ENCODE measurements at places on chromosomes 2 and 18. TPM values are rescaled to one million over a fixed set of nuclear protein-coding genes. Genes with fewer than 3 reads are reported as not detected.

The CFC1 gene
- total RNA-seq, result not detected

The TNFRSF11A gene
- total RNA-seq, result 2.7 TPM

DNA sequence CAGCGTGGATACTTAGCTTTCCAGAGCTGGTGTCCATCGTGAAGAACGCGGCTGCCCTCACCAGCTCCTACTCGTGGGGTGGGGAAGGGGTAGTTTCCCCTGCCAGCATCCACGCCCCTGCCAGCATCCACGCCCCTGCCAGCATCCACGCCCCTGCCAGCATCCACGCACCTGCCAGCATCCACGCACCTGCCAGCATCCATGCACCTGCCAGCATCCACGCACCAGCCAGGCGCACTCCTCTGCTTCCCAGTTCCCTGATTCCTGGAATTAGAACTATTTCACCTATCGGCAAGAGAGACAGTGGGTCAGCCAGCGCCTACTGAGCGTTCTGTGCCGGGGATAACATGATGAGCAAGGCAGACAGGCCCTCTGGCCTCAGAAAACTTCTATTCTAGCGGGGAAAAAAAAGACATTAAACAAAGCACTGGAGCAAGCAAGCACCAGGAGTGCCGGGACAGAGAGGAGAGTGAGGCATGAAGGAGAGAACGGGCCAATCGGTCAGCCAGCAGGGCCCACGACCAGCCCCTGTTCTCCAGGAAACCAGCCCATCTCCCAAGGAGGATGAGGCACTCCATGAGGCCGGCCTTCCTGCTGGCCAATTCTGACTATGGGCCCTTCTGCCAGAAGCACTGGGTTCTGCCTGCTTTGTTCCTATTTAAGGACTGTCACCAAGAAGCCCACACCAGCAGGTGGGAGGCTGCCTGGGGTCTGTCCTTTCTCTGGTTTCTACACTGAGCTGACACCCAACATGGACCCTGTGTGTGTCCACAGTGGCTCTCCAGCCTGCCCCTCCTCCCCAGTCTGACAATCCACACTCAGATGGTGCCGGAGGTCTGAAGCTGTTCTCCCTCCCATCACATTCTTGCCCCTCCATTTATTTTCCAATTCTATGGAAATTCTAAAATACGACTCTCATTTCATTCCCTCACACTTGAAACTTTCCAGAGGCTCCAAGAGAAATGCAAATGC, 78.4 kb upstream of the SALL3 start:
- DNase-seq, result no peak

DNA sequence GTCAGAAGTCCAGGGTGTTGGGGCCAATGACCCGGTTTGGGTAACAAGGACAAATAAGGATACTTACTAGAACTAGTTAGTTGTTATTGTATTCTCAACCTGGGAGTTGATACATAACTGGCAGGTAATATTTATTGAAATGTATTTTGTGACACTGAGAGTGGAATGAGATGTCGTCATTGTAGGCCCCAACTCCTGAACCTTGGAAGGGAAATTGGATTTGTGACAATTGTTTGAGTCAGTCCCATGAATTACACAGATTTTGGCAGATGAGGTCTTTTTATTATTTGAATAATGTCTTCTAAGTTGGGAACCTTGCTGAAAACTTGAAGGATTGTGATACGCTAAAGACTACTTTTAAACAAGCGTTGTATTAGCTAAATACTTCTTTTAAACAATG, 5.1 kb downstream of the TIMM21 start:
- DNase-seq, result no peak
